ENCODE measurements at places on chromosomes 6 and 20.
A peak's percentile ranks its signal among the peaks of the same experiment; 100 is the strongest.

DNA sequence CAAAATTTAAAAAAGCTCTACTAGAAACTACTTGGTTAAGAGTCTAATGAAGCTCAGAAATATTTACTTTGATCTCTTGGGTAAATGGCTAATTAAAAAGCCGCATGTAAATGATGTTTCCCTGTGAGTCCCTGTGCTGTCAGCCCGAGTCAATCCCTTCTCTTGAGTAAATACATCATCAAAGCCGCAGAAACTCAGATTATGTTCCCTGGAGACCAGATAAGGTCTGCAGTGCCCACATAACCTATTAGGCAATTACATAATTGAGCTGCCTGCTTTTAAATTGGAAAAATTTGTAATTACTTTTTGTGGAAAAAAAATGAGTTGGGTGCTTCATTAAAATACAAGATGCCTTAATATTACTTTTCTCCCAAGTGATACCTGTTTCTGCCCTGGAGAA lies 83.1 kb downstream of the KIZ start:
- no peak for DNase-seq

DNA sequence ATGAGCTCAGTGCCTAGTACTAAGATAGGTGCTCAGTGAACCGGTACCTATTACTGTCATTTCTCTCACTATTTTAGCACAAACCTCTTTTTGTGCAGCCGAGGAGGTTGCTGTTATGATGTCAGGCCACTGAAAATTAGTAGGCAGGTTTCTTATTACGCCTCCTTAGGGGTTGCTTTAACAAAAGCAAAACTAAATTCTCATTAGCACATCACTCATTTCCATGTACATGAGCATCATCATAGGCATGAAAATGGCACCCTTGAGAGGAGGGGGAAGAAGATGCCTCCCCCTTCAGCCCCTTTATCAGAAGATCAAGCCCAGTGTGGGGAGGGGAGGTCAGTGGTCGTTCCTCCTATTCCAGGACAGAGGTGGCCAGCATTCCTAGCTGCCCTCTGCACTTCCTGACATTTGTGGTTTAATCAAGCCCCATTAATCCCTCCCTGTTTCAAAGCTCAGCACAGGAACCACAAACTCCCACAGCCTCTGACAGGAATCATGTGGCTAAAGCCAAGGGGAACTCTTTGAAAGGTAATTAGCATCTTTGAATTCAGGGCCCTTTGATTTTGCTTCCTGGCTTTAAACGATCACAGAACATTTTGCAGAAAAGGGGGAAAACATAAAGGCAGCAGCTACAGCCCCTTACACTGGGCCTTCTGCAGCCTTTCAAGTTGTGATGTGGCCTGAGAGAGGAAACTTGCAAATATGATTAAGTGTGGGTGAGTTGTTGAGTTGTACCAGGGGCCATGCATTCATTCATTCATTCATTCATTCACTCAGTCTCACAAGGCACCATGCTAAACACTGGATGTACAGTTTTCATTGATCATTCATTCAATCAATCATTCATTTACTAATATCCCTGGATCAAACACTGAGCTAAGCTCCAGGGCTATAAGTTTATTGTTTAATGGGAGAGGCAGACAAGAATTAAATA lies 31.9 kb upstream of the PSMF1 start:
- no peak for DNase-seq

GRCh38 chr6:133549371-133549801 lies 308.2 kb downstream of the EYA4 start:
- no peak for DNase-seq

DNA sequence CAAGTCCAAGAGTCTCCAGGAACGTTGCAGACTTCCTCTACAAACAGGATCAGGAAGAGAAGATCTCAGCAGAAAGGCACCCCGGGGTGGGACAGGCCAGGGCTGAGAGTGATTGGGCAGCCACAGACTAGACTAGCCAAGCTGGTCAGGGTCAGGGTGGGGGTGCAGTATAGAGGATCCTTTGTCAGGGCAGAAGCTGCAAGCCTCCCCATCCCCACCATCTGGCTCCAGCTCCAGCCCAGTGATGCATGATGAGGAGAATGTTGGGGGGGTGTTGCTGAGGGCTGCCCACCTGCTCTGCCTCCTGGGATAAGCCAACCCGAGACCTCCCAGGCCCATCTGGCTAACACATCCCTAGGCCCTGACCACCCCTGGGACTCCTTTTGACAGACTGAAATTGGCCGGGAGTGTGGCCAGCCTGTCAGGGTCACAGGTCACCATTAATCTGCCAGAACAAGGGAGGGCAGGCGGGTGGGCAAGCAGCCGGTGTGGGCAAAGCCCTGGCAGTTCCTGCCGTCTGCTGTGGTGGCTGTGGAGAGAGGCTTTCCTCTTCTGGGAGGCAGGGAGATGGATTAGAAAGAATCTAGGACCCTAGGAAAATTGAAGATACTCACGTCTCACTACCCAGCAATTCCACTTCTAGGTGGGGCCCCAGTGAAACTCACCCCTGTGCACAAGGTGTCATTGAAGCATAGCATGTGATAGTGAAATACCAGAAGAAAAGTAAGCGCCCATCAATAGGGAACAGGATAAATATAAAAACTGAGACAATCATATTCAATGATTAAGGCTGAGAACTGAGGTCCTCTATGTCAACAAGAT lies 22.1 kb upstream of the SNTA1 start:
- DNase-seq: no peak

DNA sequence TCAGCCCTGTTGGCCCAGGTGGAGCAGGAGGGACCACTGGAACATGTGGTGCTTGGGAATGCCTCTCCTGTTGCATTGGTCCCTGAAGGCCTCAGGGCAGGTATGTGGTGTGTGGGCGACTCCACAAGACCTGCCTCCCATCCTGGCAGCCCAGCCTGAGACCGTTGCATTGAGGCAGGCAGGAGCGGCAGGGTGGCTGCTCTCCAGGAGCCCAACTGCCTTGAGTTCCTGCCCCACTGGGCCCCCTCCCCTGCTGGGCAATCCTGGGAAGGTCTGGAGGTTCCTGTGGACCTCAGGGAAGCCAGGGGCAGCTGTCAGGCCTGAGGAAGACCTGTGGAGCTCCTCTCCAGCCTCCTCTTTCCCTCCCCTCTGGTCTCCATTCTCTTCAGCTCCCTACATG lies 19.8 kb downstream of the MAVS start:
- DNase-seq: no peak

DNA sequence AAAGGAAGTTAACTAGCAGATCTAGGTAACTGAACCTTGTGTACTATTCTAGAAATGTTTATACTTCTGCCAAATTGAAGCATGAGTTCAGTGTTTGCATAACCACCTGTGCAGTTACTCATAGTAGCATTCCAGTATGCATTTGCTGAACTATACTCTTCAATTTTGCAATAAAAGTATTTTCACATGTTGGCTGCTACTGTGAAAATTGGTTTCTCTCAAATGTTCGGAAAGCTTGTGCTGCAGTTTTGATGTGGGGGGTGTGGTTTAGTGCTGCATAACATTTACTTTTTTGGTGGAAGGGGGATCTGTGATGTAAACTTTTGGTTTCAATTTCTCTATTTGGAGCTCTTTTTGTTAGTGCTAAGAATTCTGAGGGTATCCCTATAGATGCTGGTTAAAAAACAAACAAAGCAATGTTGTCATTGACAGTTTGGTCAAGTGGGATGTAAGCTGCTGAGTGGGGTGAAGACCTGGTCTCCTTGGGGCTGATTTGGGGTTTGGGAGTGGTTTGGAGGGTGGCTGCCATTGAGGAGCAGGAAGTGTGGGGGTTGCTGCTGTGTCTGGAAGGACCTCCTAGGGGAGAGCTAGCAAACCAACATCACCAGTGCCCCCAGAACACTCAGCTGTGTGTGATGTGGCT lies 87.8 kb downstream of the CARMIL1 start:
- no peak for DNase-seq

DNA sequence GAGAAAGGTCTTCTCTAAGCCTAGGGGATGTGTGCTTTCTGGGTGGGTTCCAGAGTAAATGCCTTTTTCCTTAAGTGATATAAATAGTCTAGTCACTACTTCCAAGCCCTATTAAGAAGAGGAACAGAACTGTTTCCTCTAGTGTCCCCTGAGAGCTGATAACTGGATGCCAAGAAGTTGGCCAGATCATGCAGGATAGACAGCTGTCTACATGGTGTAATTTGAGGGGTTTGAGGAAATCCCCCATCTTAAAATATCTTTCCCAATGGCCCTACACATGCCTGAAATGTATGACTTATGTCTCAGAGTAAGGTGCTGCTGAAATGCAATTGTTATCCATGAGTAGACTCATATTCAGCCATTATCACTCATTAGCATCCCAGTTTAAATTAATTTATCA lies 20.2 kb upstream of the PIM1 start:
- no peak for DNase-seq

GRCh38 chr6:112254921-112255320 lies 554 bp upstream of the LAMA4 start:
- no peak for DNase-seq

GRCh38 chr6:118253741-118254140 lies 294.4 kb upstream of the PLN start:
- DNase-seq: no peak

- no peak for DNase-seq
These were observed 403.6 kb upstream of the GJE1 start for GRCh38 chr6:141729146-141729545.

DNA sequence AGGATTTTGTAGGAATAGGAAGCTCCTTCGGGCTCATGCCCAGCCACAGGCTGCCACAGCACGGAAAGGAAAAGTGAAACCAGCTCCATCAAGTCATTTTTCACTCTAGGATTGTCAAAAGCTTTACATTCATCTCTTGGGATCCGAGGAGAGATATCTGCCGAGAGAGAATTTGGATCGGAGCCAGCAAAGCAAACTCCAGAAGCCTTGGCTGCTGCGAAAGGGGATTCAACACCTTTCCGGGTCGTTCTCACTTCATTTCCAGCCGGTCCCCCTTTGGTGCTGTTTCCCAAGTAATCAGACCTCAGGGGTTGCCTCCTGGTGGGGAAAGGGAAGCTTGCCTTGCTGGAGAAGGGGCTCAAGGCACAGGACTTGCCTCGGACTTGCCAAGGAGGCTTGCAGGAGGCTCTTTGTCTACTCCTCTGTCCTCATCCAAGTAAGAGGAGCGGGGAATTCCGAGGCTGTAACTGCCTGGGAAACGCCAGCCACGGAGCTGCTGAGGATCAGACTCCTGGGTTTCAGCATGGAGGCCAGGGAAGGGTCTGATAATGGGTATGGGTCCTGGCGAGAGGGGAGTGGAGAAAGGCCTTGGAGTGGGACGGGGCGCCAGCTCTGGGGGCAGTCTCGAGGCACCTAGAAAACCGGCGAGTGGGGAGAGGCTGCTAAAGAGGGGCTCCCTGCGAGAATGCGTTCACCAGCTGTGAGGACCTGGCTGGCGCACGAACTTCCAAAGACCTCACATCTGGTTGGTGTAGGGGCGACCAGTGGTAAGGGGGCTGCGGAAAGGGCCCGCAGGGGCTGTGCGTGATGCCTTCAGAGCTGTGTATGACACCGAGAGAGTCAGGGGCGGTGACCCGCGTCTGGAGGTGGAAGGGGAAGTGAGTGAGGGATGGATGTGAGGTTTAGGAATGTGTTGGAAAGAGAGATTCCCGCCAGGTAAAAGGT lies 702 bp downstream of the ETV7 start:
- DNase-seq: peak; percentile 28

DNA sequence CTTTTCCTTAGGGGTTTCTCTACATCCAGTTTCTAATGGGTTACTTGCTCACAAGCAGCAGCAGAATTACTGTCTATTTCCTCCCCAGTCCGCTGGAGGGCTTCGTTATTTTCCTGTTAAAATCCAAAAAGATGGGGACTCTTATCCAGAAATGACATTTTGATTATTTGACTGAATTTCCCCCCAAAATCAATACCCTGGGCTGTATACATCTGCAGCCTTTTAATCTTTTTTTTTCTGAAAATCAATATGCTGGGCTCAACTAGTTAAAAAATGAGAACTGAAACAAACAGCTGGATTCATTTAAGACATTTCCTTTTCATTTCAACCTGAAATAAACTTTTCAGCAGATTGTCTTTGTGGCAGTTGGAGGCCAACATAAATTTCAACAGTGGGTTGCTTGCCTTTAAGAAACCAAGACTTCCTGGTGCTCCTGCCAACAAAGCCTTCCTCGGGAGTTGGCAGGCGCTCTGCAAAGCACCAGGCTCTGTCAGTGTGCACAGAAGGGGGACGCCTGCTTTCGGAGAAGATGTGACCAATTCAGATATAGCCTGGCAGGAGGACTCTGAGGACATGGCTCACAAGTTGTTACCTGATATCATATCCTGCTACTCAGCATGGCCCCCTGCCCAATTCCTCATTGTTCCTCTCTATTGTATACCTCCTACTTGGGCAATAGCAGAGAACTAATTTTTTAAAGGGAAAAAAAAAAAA lies 204.7 kb upstream of the ARG1 start:
- DNase-seq: no peak

All from Caco-2 (cell line).